Activated T-helper 1 cell treated with Interleukin-2 at 50 U/mL for 16 hours (primary cell): ENCODE measurements at places on chromosomes 6 and 20.

GRCh38 chr6:27693766-27694546 lies 218.2 kb downstream of the OR2B2 start:
- no peak for DNase-seq

DNA sequence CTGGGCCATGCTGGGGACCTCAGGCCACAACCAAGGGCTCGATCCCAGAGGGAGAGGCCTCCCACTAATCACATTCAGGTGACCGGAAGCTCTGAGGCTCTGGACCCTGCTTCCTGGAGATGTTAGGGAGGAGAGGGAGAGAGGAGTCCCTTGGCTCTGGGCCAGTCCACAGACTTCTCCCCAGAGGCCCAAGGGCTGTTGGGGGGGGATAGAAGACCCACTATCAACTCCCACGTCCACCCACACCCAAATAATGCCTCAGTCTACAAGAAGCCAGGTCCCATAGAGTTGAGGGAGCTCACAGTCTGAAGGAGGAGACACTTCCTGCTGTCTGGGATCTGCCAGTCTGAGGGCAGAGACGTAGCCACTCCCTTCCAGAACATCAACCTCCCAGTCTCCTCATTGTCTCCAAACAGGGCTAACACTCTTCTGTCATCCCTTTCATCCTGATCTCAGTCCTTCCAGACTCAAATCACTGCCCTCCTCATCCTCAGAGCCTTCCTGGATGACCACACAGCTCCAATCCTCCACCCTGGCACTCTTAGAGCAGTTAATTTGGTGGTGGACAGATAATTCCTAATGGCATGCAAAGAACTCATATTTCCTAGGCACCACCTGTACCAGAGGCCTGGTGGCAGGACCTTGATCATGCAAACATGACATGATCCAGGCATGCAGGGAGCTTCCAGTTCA lies 69.9 kb downstream of the MRPL14 start:
- no peak for DNase-seq

GRCh38 chr20:61438285-61438684 lies 186.2 kb downstream of the CDH4 start:
- DNase-seq, result no peak

- no peak for DNase-seq
Measured at GRCh38 chr20:34262488-34263288, 21.5 kb downstream of the ASIP start.
